ENCODE measurements at places on chromosomes 1 and 21.
A peak's percentile ranks its signal among the peaks of the same experiment; 100 is the strongest.

DNA sequence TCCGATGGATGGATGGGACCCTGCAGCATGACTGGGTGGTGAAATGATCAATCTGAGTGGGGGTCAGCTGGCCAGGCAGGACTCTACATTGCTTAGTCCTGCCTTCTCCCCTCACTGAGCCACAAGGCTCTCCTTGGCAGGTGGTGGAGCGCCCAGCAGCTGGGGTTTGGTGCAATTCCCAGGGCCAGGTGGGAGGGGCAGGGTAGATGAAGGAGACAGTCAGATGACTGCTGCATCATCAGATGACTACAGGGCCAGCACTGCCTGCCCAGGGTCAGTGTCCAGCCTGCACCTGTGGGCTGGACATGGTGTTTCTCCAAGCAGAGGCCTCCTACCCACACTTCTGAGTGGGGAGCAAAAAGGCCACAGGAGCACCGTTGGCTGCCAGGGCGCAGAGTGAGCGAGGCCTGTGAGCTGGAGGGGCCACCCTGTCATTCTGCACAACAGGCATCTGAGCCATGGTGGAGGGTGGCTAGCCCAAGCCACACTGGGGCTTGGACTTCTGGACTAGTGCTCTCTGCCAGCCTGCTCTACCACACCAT lies 103.9 kb upstream of the EDN2 start:
- DNase-seq: no peak

DNA sequence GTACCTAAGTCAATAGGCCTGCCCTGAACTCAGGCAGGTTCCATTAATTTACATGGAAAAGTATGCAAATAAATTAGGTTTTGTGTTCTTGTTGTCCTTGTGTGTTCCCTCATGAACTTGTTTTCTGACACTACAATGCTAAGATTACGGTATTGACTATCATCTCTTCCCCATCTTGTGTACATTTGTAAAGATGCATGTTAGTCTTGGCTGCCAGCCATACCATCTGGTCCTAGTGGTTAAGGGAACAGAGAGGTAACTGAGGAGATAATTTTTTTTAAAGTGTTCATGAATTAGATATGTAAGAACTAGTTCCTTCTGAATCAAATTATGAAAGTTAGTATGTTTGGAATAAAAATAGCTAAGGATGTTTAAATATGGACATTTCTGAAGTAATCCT lies 167.6 kb upstream of the ADAMTS5 start:
- DNase-seq: no peak

- no peak for DNase-seq
These were observed 81.4 kb downstream of the TRIM11 start for GRCh38 chr1:228325267-228325666.

- DNase-seq: no peak
These were observed 1011.1 kb downstream of the PLA2G4A start for GRCh38 chr1:187839873-187840272.

DNA sequence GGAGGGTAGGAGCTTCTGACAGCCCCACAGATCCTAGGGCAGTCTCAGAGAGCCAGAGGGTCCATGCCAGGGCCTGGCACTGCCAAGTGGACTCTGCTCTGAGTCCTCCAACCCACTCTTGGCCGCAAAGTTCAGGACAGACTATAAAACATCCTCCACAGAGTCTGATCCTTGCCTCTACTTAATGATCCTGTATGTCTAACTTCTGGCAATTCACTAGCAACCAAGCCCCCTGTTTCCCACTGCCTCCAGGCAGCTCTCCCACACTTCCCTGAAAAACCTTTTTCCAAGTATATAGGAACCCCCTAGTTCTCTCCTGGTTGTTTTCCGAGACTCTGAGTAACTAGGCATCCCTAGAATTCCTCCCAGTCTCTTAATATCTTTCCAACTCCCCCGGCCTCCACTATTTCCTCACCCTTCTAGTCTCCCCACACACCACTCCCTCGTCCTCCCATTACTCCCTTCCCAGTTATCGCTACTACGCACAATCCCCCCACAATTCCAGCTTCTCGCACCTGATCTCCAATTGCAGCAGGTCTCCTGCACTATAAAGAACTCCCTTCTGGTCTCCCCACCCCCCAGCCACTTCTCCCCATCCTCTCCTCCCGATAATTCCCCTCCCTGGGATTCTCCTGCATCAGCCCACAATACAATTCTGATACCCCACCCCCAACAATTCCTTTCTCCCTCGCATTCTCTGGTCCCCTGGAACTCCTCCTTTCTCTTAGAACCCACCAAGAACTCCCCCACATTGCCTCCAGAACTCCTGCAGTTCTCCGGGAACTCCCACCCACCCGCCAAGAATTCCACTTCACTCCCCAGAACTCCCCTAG lies 574 bp downstream of the IGSF9 start:
- no peak for DNase-seq

DNA sequence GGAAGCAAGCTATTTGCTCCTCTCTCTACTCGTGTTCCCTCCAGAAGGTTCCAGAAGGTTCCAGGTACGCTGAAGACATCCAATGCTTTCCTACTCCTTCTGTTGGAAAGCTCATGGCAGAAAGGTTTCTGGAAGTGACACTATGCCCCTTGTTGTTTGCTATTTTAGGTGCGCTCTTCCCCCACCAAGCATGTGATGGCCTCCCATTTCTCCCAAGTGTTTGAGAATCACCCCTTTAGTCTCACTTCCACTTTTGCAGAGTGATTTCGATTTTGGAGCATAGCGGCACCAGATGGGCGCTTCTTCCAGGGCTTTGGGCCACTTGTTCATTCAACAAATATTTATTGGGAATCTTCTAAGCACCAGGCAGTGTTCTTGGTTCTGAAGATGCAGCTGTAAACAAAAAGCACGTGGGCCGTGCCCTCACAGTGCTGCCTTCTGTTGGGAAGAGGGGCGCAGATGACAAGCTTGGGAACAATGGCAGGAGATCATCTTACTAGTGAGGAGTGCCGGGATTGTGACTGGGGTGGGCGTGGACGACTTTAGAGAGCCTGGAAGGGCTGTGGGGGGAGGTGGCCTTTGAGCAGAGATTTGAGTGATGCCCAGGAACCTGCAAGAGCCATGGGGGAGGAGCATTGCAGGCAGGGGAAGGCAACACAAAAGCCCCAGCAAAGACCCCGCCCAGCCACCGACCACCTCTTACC lies 43.0 kb upstream of the TARDBP start:
- DNase-seq: no peak

DNA sequence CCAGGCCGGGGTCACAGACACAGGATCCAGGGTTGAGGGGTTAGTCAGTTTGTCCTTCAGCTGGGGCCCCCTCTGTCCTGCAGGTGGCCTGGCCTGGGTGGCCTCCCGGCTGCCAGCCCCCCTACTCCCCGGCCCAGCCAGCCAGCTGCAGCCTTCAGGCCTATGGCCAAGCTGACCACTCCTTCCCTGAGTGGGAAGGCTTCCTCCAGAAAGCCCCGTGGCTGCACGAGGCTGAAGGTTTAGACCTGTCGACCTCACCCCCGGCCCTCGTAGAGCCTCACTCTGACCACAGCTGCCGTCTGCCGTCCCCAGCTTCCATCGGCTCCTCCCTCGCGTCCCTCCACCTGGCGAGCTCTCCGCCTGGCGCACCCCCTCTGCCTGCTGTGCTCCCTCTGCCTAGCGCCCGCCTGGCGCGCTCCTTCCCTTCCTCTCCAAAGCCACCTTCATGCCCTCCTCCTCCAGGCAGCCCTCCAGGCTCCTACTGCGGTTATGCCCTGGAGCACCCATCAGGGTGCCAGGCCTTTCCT lies 9.6 kb downstream of the TTLL10 start:
- DNase-seq: no peak

DNA sequence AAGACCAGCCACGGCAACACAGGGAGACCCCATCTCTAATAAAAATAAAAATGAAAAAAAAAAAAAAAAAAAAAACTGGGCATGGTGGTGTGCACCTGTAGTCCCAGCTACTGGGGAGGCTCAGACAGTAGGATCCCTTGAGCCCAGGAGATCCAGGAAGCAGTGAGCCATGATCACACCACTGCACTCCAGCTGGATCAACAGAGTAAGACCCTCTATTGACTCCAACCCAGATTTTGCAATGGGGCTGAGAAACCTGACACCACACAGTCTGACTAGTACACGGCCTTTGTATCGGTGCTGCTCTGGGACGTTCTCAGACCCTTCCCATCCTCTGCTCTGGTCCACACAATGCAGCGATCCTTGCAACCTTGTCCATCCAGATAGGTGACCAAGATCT lies 31.8 kb downstream of the SPATA21 start:
- no peak for DNase-seq

- no peak for DNase-seq
These were observed 8.8 kb upstream of the THEMIS2 start for GRCh38 chr1:27863538-27863915.

DNA sequence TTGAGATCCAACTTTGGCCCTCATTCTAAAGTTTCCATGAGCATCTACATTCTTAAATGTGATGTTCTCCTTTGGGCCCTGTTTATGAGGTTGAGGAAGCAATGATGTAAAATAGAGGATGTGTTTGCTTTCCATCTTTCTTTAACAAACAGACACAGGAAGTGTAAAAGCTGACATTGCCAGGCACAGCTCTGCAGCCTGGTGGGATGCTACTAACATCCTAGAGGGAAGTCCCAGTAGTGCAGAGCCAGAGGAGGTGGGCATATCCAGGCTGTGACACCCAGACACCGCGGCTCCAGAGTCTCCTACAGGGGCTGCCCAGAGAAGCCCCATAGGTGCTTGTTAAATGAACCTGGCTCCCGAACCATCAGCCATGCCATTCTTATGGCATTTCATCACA lies 16.2 kb downstream of the OLFML2B start:
- no peak for DNase-seq

DNA sequence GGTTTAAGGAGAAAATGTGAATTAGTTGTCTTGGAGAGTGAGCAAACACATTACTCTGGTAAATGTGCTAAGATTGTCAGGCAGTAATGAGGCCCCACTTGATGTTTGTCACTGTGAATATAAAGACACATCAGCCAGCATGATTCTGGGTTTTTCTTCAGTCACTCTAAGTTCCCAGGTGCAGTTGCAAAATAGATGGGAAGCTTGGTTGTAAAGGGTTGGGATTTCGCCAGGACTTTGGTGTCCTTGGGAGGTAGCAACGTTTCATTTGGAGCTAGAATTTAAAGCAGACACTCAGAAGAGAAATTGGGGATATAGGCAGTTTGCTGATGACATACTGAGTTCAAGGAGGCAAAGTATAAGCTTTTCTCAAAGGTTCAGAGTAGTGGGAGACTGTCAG lies 154.3 kb downstream of the MAST2 start:
- no peak for DNase-seq

GRCh38 chr1:147084273-147085096 lies 87.8 kb downstream of the PRKAB2 start:
- DNase-seq: peak; percentile 81

DNA sequence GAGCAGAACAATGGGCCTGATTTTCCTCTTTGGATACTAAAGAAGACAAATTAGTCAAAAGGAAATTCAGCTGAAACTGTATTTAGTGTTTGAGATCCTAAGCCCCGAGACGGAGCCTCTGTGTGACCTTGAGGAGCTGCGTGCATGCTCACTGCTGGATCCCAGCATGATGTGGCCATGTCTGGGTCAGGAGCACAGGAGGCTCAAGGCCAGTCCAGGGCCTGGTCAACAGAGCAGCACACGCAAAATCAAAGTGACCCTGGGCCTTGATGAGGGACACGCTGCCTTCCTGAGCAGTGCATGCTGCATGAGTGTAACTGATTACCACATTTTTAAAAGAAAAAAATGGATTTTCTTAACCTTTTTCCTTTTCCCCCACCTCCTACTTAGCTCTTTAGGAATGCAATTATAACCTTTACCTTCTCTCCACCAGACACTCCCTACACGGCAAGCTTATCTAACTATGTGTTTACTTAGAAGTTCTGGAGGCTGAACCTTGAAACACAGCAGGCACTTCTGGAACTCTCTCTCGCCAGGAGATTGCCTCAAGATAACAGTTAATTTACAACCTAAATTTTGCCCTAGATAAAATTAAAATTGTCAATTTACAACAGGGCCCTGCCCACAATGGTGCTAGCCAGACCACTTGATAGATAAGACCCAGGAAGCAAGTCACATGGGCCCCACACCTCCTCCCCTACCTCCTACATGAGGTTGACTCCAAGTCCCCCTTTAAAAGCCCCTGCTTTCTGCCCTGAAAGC lies 144.6 kb downstream of the LRIG2 start:
- DNase-seq: no peak

- no peak for DNase-seq
These were observed 27.8 kb downstream of the FBXO42 start for GRCh38 chr1:16324456-16324890.

DNA sequence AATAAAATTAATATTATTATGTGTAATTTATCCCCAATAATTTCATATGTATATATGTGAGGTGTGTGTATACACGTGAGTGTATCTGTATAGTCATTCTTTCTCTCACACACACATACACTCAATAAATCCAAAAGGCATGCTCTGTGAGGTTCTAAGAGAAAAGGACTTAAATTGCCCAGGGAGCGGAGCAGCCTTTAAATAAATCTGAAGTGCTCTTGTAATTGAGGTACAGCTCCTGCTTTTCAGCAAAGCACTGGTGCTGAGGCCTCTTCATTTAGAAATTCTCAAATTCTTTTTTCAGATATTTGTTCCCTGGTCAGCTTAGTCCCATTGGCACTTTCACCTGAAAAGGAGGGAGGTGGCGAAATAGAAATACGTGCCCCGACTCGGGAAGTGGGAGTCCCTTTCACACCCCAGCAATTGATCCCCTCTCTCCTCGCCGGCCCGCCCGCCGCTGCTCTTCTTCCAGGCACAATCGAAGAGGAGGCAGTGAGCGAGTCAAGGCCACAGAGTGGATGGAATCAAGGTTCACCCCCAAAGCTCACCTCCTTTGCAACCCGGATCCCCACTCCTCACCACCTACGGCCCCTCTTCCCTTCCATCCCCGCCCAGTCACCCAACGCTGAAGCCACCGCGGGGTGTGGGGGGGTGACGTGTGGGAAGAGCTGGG lies 944 bp downstream of the PLPPR5 start:
- no peak for DNase-seq

GRCh38 chr1:9213956-9214355 lies 20.6 kb upstream of the H6PD start:
- DNase-seq: no peak

DNA sequence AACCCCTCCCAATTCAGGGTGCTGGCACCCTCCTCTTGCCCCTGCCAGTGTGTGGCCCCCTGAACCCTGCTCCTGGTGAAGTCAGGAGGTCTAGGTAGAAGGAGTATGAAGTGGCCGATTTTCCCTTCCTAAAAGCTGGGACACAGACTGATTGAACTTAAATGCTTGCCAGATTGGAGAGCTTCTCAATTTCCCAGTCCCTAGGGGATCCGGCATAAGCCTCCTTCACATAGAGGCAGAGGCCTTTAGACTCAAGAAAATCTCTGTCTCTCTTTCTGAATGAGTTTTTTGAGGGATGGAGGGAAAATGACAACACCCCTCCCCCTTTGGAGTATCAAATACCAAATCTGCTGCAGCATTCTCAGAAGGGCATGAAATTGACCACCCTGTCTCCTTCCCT lies 51.5 kb downstream of the SYT2 start:
- no peak for DNase-seq

- DNase-seq: no peak
These were observed 19.8 kb upstream of the ACBD6 start for GRCh38 chr1:180522213-180522515.

Data from H1 (cell line).